Heart right ventricle (tissue), 16 donors: ENCODE measurements at places on chromosomes 1 and 21.

DNA sequence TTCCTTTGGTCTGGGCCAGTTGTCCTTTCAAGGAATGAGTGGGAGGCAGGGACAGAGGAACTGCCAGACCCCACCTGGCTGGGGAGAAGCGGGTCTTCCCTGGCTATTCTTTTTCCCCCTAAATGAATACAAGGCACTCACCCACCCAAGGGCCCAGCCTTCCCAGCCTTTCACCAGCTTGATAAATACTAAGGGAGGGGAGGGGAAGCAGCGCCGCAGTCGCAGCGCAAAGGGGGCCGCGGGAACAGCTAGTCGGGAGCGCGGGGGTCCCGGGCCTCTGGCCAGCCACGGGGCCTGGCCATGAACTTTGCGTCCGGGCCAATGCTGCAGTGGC lies 91.3 kb upstream of the VAMP3 start:
- no peak for DNase-seq
- H3K27me3 ChIP-seq: no peaks in the 10 kb centered on the region
- no peaks in the 10 kb centered on the region for H3K4me1 ChIP-seq
- H3K27ac ChIP-seq: peak overlapping the region; percentile 13
- H3K36me3 ChIP-seq: no peaks in the 10 kb centered on the region

DNA sequence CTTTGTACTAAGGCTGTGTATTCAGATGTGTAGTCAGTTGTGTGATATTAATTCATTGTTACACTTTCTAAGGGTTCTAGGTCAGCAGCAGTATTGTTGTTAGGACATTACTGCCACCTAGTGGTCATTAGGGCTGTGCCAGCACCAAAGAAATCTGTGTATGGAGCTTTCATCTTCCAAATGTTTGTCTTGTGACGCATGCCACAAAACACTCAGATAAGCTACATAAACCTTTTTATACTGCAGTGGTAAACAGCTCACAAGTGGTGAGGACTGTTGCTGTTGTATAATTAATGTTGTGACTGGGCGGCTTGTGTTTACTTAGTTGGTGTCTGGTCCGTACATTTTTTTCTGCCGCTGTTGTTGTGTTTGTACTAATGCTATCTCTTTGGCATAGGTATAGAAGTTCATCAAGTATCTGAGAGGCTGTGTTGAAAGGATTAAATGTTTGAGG lies 51.7 kb downstream of the S1PR1 start:
- no peaks in the 10 kb centered on the region for H3K36me3 ChIP-seq
- peak overlapping the region; percentile 0 for H3K27ac ChIP-seq
- H3K4me3 ChIP-seq: peak overlapping the region; percentile 21
- H3K4me1 ChIP-seq: no peaks in the 10 kb centered on the region
- peak; percentile 75 for DNase-seq

GRCh38 chr1:7643530-7643929 lies 127.6 kb upstream of the VAMP3 start:
- no peaks in the 10 kb centered on the region for H3K36me3 ChIP-seq
- peaks cover 4% of the 10 kb centered on the region for H3K4me1 ChIP-seq
- no peak overlapping the region for H3K4me3 ChIP-seq

DNA sequence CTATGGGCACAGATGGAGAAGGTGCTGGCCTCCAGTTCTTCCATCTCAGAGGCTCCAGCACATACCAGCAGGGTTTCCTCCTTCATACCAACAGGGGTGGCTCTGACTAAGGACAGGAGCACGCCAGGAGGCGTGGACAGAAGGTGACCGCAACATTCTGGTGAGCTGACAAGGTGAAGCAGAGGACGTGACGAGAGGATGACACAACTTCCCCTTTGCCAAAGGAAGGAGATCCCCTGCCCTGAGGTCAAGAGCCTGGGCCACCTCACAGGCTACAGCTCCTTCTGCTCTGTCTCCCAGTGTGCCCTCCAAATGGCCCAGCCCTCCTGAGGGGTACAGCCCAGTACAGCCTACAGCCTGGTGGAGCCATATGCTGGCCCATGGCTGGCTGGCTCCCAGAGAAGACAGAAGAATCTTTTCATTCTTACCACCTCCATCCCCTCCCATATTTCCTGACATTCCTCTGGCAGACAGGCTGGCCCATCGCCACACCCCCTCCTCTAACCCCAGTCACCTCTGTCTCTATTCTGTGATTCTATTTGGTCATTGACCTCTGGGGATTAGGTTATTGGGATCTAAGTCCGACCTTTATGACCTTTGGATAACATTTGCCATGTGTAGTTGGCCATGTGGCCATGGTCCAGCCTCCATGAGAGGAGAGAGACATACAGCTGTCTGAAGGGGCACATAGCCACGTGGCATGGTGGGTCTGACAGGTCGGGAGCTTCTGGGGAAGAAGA lies 5.1 kb upstream of the LAMB3 start:
- DNase-seq: no peak
- H3K36me3 ChIP-seq: no peaks in the 10 kb centered on the region
- no peak overlapping the region for H3K4me3 ChIP-seq
- H3K27ac ChIP-seq: no peak overlapping the region

DNA sequence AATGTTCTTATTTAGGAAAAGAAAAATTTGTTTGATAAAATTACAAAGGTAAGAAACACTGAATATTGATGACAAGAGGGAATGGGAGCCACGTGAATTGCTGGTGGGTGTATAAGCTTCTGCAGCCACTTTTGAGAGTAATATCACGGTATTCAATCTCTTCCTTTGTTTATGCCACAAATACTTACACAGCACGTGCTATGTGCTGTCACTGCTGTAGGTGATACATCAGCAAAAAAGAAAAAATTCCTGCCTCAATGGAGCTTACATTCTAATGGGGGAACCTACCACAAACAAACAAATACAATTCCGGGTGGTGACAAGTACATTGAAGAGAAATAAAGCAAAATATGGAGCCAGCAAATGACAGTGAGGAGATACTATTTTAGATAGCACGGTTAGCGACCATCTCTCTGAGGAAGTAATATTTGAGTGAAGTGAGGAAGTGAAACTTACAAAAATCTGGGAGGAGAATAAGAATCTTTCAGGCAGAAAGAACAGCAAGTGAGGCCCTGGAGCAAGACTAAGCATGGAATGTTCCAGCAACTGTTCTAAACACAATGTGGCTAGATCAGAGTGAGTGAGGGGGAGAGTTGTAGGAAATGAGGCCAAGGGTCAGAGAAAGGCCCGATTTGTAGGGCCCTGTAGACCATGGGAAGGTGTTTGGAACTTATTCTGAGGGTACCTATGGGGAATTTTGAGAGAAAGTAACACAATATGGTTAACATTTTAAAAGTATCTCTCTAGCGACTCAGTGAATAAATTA lies 2.6 kb upstream of the FCRLB start:
- no peaks in the 10 kb centered on the region for H3K27me3 ChIP-seq
- H3K36me3 ChIP-seq: no peaks in the 10 kb centered on the region
- no peak overlapping the region for H3K27ac ChIP-seq
- no peak overlapping the region for H3K4me3 ChIP-seq

DNA sequence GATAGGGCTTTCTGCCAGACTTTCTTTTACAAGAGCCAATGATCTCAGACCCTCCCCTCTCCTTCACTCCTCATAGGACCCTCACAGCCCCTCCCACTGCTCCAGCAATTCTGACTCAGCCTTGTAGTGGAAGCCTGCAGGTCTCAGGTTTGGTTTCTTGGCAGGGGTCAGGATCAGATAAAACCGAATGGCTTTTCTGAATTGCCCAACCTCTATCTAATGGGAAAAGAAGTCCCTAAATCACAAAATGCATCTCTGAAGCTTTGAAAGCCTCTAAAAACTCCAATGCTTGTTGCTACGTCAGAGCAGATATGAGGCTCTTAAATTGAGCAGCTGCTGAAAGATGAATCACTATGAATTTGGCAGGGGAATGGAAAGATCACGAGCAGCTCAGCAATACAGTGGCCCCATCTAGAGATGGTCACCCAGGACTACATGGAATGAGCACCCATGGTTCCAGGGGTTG lies 74.5 kb downstream of the NID1 start:
- H3K27ac ChIP-seq: no peak overlapping the region
- no peaks in the 10 kb centered on the region for H3K27me3 ChIP-seq
- no peak overlapping the region for H3K4me3 ChIP-seq
- H3K4me1 ChIP-seq: peaks cover under 1% of the 10 kb centered on the region
- no peak for DNase-seq
- peaks cover 98% of the 10 kb centered on the region for H3K36me3 ChIP-seq

DNA sequence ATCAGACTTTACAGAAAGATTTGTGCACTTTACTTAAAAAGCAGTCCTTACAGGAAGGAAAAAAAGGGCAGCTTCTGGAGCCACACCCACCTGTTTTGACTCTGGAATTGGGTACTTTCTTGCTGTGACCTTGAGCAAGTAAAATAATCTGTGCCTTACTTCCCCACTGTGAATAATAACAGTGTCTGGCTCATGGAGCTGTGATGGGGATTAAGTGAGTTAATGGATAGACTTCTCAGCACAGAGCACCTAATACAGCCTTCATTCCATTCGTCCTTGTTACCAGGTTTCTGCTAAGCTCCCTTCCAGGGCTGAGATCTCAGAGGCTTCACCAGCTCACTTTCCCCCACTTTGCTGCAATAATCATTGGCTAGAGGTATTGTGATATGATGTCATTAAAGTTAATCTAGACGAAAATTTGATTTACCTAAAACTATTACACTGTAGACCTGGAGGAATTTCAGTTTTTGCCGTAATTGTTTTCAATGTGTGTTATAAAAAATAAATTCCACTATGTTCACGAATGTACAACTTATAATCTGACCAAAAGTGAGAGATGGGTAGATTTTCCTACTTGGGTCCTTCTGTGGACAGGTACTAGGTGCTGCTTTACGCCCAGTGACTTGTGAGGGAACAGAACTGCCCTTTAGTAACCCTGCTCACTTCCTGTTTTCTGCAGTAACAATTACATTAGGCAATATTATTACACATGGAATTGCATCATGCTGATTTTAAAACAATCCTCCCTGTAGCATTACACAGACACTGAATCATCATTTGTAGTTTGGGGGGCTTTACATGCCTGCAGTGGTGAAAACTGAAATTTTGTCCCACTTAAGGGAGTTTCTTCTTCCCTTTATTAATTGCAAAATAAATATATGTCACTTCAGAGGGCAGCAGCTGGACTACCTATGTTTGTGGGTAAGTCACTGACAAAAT lies 19.7 kb upstream of the ABCG1 start:
- no peaks in the 10 kb centered on the region for H3K36me3 ChIP-seq
- H3K27ac ChIP-seq: no peak overlapping the region
- H3K27me3 ChIP-seq: no peaks in the 10 kb centered on the region
- H3K4me1 ChIP-seq: peaks cover 5% of the 10 kb centered on the region

DNA sequence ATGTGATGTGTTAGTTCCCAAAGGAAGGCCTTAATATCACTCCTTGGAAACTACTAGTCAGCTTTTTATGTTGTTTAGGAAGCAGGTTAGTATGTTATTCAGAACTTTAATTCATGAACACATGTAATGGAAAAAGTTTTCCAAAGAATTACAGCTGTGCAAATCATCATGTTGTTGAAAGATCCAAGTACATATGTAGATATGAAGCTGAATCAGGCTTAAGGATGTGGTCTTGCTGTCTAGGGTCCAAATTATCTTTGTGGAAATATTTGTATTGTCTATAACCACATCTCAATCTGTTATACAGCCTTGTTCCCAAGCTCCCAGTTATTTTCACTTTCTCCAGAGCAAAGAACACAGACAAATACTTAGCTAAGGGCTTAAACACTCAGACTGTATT lies 231.6 kb downstream of the TPR start:
- no peaks in the 10 kb centered on the region for H3K27me3 ChIP-seq
- H3K36me3 ChIP-seq: peaks cover 57% of the 10 kb centered on the region
- no peak for DNase-seq
- H3K4me1 ChIP-seq: peaks cover 8% of the 10 kb centered on the region

DNA sequence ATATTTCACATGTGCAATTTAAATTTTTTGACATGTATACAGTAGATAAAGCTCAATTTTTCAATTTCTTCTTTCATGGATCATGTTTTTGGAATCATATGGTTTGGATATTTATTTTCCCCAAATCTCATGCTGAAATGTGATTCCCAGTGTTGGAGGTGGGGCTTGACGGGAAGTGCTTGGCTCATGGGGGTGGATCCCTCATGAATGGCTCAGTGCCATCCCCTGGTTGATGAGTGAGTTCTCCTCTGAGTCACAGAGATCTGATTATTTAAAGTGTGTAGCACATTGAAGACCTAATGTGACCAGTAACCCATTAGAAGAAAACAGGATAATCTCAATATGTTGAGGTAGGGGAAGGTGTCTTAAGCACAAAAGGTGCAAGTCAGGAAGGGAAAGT lies 9.1 kb upstream of the IFI16 start:
- no peaks in the 10 kb centered on the region for H3K36me3 ChIP-seq
- peak; percentile 90 for DNase-seq
- H3K4me1 ChIP-seq: peaks cover 28% of the 10 kb centered on the region
- H3K27me3 ChIP-seq: no peaks in the 10 kb centered on the region
- H3K27ac ChIP-seq: peak overlapping the region; percentile 75

DNA sequence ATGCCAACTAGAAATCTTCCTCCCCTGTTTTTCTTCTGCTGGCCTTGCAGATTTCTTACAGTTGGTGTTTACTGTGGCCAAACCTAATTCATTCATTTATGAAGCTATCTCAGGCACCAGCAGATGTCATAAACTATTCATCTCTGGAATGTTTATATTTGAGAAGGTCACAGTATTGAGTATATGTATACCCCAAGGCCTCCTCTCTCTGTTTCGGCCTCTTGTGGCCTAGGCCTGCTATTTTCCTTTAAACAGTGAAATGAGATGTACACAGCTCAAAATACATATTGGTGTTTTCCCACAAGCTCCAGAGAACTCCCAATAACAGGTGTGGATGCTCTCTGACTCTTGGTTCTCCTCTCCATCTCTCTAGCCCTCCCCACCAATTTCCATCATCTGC lies 520.7 kb upstream of the CAMK1G start:
- no peak overlapping the region for H3K27ac ChIP-seq
- H3K27me3 ChIP-seq: peaks cover 4% of the 10 kb centered on the region
- no peaks in the 10 kb centered on the region for H3K36me3 ChIP-seq
- DNase-seq: no peak
